NCI-H446 treated with DMSO at 0.1 percent for 48 hours (cell line): ENCODE measurements at places on chromosomes 13 and 19.

DNA sequence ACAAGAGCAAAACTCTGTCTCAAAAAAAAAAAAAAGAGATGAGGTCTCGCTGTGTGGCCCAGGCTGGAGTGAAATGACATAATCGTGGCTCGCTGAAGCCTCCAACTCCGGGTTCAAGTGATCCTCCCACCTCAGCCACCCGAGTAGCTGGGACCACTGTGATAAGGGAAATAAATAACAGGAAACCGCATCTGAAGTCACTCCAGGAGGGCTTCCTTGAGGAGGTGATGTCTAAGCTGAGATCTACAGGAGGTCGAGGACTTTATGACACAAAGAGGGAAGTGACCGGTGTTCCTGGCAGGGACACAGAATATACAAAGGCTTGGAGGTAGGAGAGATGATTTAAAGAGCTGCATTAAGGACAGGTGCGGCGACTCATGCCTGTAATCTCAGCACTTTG, 8.9 kb upstream of the NR2F6 start:
- DNase-seq = no peak

GRCh38 chr13:60135344-60135743, 28.4 kb downstream of the DIAPH3 start:
- DNase-seq = no peak

GRCh38 chr19:10602330-10603083, 15.4 kb upstream of the AP1M2 start:
- peak; percentile 30 for DNase-seq

- DNase-seq = no peak
Measured at GRCh38 chr13:50078231-50078894, 63.1 kb downstream of the KCNRG start.

GRCh38 chr13:110767476-110767875, 54.0 kb downstream of the ING1 start:
- no peak for DNase-seq

- no peak for DNase-seq
Measured at GRCh38 chr19:33000510-33000909, 28.5 kb downstream of the FAAP24 start.

DNA sequence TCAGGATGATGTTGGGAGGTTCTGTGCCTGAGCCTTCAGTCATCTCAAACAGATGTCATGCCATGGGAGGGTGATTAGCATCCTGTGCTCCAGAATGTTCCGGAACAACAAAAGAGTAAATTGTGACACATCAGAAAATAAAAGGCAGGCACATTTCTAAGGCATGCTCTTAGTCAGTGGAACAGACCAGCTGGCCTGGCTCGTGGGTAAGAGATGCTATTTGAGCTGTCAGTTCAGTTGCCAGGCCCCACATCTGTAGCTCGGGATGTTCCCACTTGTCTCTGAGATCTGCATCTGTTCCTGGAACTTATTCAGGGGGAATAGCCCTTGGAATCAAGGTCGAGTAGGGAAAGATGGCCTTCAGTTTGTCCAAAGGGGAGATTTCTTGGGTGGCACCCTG, 26.0 kb downstream of the OLFM4 start:
- no peak for DNase-seq

- DNase-seq = no peak
Measured at GRCh38 chr13:90233933-90234672, 1113.4 kb upstream of the MIR17HG start.

DNA sequence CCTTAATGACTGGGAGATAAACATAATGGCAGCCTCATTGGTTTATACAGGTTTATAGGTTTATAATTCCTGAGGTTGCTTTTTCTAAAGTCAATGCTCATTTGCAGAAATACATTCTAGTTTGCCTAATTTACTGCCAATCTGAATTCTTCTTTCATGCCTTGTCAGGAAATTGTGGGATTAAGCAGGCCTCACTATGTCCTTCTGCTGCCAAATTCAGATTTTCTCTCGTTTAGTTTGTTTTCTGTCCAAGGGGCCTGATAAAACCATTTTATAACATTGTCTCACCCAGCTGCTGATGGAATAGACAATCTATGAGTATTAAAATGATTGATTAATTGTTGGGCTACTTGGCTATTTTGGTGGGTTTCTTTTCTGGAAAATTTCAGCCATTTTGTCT, 42.4 kb upstream of the OBI1 start:
- no peak for DNase-seq

- no peak for DNase-seq
Measured at GRCh38 chr13:105471673-105472072, 1063.8 kb downstream of the EFNB2 start.

DNA sequence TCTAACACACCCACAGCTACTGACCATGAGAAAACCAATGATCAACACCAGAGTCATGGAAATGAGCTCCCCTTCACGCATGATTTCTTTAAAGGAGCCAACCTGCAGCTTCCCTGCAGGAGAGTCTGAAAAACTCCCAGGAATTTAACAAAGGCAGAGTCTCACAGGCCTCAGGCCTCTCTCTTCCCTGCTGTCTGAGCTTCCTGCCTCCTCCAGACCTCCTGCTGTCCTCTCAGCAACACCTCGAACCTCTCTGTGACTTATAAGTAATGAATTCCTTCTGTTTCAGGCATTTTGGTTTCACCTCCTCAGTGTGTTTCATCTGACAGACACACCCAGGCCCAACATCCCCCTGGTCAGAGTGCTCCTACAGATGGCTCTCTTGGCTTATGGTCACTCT, 1044.4 kb downstream of the UQCRFS1 start:
- DNase-seq = no peak

DNA sequence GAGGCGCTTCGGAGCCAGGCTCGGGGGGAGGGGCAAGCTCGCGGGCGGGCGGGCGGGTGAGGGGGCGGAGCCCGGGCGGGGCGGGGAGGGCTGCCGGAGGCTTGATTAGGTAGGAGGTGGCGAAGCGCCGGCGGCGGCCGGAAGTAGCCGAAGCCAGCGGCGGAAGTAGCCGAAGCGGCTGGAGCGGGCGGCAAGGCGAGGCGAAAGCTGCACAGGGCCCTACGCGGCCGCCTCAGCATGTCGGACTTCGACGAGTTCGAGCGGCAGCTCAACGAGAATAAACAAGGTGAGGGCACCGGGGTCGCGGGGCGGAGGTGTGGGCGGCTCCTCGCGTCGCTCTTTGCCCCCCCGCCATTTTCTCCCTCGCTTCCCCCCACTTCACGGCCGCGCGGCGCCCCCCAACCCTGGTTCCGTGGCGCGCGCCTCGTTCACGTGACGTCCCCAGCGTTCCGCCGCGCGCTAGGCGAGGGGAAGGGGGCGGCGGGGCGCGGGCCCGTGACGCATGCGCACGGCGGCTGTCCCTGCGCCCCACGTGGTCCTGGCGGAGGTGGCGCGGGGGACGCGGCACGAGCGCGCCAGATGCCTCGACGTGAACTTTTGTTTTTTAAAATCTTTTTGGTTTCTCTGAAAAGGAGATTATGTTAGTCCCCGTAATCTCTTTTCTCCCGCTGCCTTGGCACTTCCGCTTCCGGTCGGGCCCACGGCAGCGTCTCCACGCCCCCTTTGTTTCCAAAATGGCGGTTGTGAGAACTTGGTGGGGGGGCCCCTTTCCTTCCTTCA, at the start of gene U2AF2:
Gene U2AF2, plus strand, starts transcription at position 168 of the 780 bp plus-strand sequence. Its CDS starts 70 bp downstream, at position 238.
- peak; percentile 96 for DNase-seq

- DNase-seq = no peak
Measured at GRCh38 chr19:36686365-36687213, 823 bp upstream of the ZNF567 start.

DNA sequence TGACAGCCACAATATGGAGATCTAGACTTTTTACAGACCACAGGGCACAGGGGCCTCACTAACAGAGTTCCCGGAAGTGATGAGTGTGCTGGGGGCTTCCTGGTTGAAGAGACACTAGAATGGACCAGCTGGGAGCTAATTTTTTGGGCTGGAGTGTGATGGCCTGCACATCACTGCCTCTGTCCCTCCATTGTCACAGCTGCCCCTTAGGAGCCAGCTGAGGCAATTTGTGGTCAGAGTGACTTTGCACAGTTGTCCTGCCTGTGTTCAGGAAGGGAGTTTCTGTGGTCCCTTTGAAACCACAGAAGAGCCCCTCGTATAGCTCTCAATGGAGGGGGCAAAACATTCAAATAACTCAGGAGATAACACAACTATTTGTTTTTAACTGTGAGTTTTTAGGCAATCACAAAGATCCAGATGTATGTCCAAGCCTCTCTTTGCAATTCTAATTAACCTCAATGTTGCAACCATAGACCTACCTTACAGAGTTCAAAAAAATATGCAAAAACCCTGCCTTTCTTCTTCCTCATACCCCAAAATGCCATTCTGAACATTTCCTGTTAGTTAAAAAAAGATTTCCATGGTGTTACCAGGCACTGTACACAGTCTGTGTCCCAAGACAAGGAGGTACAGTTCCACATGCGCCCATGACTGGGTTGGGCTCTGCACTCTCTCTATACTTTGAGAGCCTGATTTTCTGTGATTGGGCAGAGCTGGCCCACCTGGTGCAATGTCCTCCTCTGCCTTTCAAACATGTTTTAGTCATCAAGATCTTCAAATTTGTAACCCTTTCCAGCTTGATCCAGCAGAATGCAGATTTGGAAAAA, 2.4 kb downstream of the ALOX5AP start:
- DNase-seq = no peak

DNA sequence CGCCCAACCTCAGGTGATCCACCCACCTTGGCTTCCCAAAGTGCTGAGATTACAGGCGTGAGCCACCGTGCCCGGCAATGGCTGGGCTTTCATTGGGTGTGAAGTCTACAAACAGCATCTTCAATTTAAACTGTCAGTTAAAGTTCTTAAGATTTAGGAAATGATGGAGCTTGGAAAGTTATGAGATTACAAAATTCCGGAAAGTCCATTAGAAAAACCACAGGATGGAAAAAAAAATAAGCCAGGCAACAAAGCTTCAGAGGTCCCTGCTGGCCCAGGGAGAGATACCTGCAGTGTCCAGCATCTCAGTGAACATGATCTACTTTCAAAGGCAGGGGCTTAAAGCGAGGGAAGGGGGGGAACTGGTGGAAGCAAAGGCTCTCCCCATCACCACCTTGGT, 4.6 kb upstream of the ZNF587B start:
- DNase-seq = no peak

DNA sequence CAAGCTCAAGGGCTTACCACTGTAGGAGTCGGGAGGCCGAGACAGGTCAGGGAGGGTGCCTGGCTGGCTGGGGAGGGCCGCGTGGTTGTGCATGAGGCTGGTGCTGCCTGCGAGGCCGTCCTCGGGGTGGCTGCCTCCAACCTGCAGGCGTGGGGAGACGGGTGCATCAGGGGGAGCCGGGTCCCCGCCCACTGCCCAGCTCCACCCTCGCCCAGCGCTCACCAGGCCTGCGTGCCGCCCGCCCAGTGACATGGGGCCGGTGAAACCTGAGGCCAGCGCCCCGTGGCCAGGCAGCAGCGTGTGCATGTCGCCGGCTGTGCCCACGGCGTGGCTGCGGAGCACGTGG, 13.8 kb upstream of the UQCR11 start:
- no peak for DNase-seq

DNA sequence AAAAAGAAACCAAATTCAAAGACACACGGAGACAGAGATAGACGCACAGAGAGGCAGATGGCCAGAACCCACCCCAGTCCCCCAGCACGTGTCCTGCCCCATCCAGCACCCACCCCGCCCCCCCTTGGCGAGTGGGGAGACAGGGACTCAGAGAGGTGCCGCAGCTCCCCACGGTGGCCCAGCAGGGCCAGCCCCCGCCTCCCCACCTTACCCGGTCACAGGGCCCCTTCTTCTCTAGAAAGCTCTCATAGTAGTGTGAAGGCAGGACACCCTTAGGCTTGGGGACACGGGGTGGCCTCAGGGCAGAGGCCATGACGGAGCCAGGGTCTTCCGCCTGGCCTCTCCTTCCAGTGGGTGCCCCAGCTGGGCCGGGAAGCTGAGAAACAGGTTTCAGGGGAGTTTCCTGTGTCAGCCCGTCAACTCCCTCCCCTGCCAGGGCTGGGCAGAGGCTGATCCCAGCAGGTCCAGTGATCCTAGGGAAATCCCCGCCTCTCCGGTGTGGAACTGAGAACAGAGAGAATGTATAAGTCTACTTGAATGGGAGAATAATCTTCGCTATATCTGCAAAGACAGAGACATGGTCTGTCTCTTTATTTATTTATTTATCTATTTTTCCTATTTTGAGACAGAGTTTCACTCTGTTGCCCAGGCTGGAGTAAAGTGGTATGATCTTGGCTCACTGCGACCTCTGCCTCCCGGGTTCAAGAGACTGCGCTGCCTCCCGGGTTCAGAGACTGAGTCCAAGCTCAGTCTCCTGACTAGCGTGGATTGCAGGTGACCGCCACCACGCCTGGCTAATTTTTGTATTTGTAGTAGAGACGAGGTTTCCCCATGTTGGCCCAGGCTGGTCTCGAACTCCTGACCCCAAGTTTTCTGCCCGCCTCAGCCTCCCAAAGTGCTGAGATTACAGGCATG, at the start of gene STAP2:
Gene STAP2, minus strand, starts transcription at position 387 of the 915 bp plus-strand sequence. Its CDS starts 74 bp downstream, at position 313.
- DNase-seq = no peak

DNA sequence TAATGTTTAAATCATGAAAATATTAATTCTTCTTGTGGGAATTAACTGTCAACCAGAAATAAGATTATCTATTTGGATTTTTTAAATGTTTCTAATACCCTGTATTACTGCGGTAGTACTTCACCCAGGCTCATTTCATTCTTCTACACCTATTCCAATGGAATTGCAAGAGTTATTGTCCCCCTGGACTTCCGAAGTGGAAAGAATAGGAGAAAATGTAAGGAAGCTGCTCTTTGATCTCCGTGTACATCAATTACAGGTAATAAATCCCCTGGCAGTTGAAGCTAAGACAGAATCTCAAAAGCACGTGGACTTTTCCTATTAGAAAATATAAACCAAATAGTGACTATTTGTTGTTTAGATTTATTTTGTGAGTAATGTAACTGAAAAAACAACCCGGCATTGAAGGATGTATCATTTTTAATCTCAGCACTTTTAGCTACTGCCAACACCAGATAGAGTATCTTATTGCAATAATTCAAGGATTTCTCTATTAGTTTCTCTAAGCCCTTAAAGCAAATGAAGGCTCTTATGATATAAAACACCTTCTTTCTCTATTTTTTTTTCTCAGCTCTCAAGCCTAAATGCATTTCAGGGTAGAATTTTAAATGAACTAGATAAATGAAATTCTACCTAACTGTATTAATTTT, 77.3 kb downstream of the MZT1 start:
- no peak for DNase-seq

GRCh38 chr13:89846926-89847585, 1500.4 kb upstream of the MIR17HG start:
- DNase-seq = no peak

- DNase-seq = no peak
Measured at GRCh38 chr19:28631961-28632360, 581.0 kb downstream of the UQCRFS1 start.

DNA sequence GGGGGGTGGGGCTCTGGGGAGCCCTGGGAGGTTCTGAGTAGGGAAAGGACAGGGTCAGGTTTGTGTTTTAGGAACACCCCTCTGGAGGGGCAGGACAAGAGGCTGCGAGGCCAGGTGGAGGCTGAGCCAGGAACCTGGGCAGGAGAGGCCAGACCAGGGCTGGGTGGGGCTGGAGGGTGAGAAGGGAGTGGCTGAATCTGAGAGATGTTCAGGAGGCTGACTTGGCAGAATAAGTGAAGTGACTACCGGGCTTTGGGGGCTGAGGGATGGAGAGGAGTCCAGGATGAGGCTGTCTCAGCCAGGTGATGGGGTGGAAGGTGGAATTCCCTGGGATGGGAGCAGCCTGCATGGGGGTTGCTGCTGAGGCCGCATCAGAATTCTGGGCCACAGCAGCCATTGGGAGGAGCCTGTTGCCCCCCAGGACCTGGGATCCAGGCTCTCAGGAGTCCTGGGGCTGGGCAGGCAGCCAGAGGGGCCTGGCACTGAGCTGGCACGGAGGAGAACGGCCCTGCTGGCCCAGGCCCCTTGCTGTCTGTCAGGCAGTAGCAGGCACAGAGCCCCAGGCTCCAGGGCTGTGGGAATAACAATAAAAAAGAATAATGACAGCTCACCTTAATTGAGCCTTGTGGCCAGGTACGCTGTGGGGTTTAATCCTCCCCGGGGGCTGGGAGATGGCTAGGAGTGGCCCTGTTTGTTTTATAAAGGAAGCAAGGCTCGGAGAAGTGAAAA, 3.3 kb downstream of the PPP5C start:
- DNase-seq = no peak
